Stimulated activated naive CD8-positive, alpha-beta T cell treated with anti-CD3 and anti-CD28 coated beads, Interleukin-15, Interleukin-2, amounts not matched to agents 100 U/mL and 50 U/mL, for 24 hours (primary cell): ENCODE measurements at places on chromosomes 4 and X.

- no peak for DNase-seq
Measured at GRCh38 chrX:93868289-93868965, 194.4 kb downstream of the FAM133A start.

- DNase-seq, result no peak
Measured at GRCh38 chr4:169024762-169025161, 14.7 kb upstream of the CBR4 start.

DNA sequence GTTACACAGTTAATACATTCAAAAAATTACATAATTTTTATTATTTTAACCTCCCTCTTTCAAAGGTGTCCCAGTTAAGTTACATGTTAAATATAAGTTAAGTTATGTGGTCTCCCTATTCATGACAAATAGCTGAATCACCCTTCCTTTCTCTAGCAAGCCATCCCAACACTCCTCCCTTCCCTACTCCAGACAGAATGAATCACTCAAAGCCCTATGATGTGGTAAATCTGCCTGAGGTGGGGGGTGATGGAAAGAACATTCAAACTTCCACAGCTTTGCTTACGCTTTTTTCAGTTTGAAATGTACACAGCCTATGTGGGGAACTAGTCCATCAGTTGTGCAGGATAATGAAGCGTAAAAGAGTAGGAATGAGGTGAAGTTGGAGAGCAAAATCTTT lies 90.2 kb downstream of the CXCL13 start:
- DNase-seq, result no peak

DNA sequence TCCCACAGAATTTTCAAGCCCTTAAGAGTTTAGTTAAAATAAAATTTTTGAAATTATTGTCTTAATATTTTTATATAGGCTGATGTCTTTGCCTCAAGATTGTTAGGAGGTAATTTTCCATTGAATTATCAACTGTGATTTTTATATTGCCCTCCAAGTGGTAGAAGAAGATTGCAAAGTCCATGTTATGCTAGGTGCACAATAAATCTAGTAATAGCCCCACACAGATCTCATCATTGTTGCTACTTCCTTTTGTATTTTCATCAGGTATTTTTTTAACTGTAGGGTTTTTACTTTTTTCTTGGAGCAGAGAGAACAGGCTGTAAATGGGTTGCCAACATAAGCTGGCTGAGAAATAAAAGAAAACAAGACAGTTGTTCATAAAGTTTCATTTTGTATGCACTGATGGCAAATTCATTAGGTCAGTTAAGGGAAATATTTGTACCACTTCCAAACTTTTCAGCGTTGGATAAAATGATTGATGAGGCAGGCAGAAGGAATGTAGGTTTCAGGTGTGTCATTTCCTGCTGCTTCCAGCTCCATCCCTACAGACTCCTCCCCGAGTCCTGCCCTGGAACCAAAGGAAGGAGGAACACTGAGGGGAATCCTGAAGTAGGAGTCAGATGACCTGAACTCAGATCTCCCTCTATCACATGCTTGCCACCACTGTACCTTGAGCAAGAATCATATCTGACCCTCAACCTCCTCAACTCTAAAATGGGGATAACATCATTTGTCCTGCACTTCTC lies 105.5 kb downstream of the PRRG1 start:
- DNase-seq, result no peak

DNA sequence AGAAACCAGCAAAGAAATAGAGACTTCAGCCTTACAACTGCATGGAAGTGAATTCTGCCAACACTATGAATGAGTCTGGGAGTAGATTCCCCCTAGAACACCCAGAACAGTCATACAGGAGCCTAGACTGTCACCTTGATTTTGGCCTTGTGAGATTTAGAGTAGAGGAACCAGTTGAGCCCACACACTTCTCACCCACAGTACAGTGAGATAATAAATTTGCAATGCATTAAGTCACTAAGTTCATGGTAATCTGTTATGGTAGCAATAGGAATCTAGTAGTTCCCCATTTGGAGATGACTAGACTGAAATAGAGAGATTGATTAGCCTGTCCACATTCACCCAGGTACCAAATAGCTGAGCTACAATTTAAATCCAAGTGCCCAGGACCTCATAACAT lies 59.0 kb downstream of the FAM13A start:
- DNase-seq, result no peak

- DNase-seq, result no peak
Measured at GRCh38 chr4:3407930-3408792, 33.6 kb upstream of the HGFAC start.

GRCh38 chrX:133375615-133376340 lies 39.5 kb downstream of the GPC4 start:
- no peak for DNase-seq
